Jurkat, Clone E6-1 (cell line): ENCODE measurements at places on chromosomes 2 and 18.

GRCh38 chr2:30379481-30379880 lies 67.6 kb upstream of the LCLAT1 start:
- no peak for DNase-seq

GRCh38 chr18:28801876-28802275 lies 624.9 kb upstream of the CDH2 start:
- DNase-seq: no peak

DNA sequence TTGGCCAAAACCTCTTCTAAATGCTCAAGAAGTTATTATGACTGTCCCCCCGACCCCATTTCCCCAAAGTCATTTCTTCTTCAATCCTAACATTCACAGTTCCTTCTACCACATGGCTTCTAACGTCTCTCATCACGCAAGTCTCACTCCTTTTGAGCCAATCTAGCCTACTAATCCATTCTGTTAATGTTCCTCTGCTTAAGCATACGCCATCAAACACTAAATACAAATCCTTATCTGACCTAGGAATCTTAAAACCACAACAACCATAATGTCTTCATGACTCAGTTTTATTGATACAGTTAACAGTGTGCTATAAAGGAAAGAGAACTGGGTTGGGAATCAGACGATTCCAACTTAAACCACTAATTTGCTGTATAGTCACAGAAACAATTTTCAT lies 23.9 kb downstream of the HNRNPLL start:
- peak; percentile 29 for DNase-seq

DNA sequence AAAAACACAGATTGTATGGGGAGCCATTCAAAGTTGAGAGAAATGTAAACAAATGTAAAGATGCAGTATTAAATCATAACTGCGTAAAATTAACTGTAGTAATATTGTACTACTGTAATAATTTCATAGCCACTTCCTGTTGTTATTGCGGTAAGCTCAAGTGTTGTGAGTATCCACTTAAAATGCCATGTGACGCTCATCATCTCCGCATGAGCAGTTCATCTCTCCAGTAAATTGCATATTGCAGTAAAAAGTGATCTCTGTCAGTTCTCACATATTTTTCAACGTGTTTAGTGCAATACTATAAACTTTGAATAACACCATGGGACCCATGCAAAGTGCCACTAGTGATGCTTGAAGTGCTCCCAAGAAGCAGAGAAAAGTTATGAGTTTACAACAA lies 41.8 kb upstream of the SP3 start:
- DNase-seq: no peak

GRCh38 chr18:52236131-52236530 lies 103.9 kb upstream of the DCC start:
- no peak for DNase-seq

DNA sequence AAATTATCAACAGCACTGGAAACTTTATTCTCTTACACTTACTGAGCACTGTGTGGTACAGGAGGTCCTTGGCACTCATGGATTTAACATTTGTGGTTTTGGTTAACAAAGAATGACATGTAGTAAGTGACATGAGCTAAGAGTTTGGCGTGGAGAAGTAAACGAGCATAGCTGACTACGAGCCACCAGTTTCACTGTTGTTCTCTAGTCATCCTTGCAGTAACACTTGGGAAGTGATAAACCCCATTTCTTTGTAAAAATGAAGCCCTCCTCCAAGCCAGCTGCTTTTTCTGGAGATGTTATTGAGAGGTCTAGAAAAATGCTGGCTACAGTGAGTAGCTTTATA lies 32.7 kb downstream of the QPCT start:
- DNase-seq: no peak

GRCh38 chr2:186347472-186347871 lies 138.6 kb upstream of the ZC3H15 start:
- DNase-seq: no peak
